Stimulated activated CD8-positive, alpha-beta memory T cell treated with anti-CD3 and anti-CD28 coated beads, Interleukin-7, amount 100 ng/mL, for 48 hours (primary cell): ENCODE measurements at places on chromosomes 1 and 21.

- no peak for DNase-seq
Observed at GRCh38 chr21:22743085-22743484, 1744.9 kb downstream of the NCAM2 start.

DNA sequence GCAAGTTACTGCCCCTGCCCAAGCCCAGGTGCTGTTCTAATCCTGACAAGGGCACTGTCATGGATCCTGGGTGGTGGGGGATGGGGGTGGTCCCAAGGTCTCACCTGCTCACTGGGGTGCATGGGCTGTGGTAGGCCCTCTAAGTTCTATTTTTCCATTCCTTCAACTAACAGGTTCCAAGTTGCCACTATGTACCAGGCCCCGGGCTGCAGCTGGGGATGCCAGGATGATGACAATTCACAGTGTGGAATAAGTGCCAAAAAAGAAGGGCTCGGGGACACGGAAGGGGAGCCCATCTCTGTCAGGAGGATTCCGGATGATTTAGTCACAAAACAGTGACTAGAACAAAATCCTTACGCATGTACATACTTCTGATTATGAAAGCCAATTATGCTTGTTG, 76.0 kb downstream of the STUM start:
- DNase-seq = no peak

DNA sequence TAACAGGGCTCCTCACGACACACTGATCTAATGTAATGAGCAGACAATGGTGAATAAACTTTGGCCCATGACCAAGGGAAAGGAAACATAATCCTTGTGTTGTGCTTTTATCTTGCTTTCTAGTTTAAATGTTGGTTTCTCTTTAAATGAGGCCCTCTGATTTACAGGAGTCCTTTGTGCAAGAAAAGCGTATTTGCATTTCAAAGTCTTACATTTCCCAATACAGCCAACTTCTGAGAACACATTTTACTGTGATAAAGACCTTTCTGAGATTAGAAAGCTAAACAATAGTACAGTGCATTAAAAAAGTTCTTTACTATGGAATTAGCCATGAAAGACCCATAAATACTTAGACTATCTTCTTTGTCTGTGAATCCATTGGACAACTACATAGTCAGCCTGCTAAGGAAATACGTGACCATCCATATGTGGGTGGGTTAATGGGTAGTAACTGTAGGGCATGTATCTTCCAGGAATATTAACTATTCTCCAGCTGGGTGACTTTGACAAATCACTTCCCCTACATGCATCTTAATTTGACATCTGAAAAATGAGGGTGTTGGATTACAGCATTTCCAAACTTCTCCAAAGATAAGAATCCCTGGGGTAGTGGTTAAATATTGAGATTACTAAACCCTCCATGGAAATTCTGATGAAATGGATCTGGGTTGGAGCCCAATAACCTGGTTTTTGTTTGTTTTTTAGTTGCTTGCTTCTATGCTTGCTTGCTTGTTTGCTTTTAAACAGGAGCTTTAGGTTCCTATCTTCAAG, 50.3 kb upstream of the USP1 start:
- DNase-seq = no peak

DNA sequence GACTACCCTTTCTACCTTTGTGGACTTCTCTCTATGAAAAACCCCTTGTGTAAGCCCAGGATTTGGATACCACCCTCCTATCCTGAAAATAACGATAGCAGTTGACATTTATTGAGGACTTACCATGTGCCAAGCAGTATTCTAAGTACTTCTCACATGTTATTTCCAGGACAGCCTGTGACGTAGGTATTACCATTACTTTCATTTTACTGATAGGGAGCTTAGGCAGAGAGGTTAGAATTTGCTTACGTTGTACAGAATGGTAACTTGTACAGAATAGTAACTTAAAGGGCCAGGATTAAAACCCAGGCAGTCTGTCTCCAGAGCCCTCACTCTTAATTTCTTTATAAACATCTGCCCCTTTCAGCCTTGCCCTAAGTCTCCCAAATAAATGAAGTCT, 138.3 kb downstream of the NTMT2 start:
- DNase-seq = no peak

GRCh38 chr1:34726861-34727260, 28.0 kb upstream of the GJB5 start:
- DNase-seq = no peak

DNA sequence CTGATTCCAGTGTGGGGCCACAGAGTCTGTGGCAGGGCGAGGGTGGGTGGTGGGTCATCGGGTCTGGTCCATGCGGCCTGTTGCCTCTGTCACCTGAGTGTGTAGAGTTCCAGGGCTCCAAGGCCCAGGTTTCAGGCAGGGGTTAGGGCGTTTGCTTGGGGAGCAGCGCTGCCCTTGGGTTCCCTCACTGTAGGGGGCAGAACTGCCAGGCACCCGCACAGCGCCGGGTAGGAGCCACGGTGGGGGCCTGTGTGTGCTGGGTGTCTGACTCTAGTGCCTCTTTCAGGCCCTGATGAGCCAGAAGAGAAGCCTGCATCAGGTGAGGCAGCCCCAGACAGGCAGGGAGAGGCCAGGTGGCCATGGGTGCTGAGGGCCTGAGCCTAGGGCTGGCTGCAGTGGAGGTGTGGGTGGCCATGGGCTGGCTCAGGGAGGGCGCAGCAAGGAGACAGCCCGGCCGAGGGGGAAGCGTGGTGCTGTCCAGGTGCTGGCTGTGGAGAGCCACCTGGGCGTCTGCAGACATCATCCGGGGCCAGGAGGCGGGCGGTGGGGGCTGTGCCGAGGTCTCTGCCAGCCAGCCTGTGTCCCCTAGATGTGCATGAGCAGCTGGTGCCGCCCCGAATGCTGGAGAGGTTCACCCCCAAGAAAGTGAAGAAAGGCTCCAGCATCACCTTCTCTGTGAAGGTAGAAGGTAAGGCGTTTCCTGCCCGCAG, 72.3 kb downstream of the TRIM11 start:
- DNase-seq = no peak

- no peak for DNase-seq
Observed at GRCh38 chr21:40616377-40616704, 230.6 kb downstream of the DSCAM start.

GRCh38 chr1:214989341-214989740, 93.2 kb upstream of the KCNK2 start:
- DNase-seq = no peak

GRCh38 chr1:167551362-167551761, 2.2 kb downstream of the CREG1 start:
- DNase-seq = no peak

GRCh38 chr1:202505356-202505755, 156.9 kb downstream of the PPP1R12B start:
- no peak for DNase-seq

GRCh38 chr1:153288634-153289275, 24.0 kb downstream of the PGLYRP3 start:
- DNase-seq = peak; percentile 5

DNA sequence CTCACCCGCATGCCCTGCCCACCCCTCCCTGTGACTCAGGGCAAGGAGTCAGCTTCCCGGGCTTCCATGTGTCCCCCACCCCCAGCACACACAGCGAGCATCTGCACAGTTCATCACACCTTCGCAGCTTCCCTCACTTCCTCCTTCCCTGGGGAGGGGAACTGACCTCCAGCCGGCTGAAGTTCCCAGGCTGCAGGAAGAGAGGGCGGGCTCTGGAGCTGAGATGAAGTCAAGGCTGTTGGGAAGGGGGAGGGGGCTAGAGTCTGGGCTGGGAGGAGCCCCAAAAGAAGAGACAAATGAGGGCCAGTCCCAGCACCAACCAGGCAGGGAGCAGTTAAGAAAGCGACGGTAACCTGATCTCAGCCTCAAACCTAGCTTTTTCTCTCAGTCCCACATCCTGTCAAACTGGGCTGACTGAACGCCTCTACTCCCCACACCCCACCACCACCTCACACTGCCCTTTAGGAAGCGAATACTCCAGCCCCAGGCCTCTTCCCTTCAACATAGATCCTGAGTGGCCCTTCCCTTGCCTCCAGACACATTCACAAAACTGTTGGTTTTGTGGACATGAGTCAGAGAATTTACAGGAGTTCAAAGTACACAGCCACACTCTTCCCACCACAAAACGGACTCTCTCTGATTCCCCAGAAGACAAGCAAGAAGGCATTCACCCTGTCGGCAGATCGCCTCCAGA, 1.8 kb downstream of the RHOC start:
- DNase-seq = no peak

- DNase-seq = peak; percentile 7
Observed at GRCh38 chr1:166489670-166490436, 323.1 kb upstream of the FAM78B start.

- DNase-seq = no peak
Observed at GRCh38 chr1:77783141-77783540, 3.7 kb downstream of the MIGA1 start.

GRCh38 chr21:46150491-46151121, 4.8 kb downstream of the FTCD start:
- no peak for DNase-seq

GRCh38 chr1:34640654-34641401, 114.0 kb upstream of the GJB5 start:
- DNase-seq = no peak

- no peak for DNase-seq
Observed at GRCh38 chr1:110070282-110070669, 196 bp downstream of the ALX3 start.

- DNase-seq = peak; percentile 32
Observed at GRCh38 chr1:230643908-230644307, 1.6 kb downstream of the COG2 start.

- DNase-seq = no peak
Observed at GRCh38 chr1:243497939-243498681, 242.3 kb downstream of the SDCCAG8 start.

- no peak for DNase-seq
Observed at GRCh38 chr1:116907351-116907750, 2.4 kb upstream of the PTGFRN start.

GRCh38 chr1:167209044-167209443, 11.6 kb upstream of the POU2F1 start:
- no peak for DNase-seq

GRCh38 chr1:31529999-31530684, 46.2 kb upstream of the TINAGL1 start:
- DNase-seq = no peak

DNA sequence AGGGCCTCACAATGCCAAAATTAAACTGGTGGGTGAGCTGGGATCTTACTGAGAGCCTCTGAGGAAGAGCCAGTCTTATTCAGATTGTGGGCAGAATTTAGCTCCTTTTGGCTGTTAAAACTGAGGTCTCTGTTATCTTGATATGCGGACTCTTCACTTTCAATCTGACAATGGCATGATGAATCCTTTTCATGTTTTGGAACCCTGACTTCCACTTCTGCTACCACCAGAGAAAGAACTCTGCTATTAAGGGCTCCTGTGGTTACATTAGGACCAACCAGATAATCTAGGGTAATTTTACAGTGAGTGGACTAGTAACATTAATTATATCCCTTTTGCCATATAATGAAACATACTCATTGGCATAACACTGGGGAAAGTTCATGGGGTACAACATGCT, 219.0 kb downstream of the LRRIQ3 start:
- DNase-seq = no peak

- DNase-seq = no peak
Observed at GRCh38 chr1:211577277-211577818, 1.6 kb downstream of the SLC30A1 start.

DNA sequence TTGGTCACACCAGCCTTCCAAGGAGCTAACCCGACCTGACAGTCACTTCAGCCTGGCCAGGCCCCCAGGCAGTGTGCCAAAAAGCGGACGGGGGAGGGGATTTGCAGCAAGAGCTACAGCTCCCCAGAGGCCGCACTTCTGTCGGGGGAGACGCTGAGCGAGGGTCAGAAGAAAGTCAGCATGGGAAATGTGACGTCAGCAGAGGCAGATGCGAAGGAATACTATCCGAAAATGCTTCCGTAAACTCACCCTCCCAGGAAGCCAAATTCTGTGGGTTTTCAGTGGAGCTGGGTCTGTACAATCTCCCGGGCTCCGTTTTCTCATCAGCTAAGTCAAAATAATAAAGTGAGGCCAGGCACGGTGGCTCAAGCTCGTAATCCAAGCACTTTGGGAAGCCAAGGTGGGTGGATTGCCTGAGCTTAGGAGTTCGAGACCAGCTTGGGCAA, 28.5 kb upstream of the ECE1 start:
- DNase-seq = no peak

DNA sequence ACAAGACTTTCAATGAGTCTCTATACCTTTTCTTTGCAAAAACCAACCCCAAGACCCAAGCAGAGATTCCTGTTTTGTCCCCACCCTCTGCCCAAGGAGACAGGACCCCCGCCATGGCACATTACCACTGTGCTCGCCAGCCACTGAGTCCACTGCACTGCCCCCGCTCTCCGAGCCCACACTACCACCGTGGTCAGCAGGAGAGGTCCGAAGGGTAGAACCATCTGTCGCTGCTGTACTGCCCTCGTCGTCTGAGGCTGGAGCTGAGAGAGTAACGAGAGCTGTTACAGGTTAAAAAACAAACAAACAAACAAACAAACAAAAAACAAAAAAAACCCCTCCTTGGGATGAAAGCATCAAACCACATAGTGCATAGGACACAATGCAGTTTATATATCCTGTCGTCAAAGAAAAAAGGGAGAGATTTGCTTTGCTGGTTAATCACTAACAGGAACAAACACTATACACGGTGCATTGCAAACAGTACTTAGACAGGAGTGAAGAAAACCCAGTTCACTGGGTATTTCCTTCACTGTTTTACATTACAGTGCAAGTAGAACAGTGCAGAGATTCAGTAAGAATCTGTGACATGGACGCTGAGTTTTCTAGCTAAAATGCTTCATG, 71.0 kb downstream of the UBR4 start:
- DNase-seq = no peak

DNA sequence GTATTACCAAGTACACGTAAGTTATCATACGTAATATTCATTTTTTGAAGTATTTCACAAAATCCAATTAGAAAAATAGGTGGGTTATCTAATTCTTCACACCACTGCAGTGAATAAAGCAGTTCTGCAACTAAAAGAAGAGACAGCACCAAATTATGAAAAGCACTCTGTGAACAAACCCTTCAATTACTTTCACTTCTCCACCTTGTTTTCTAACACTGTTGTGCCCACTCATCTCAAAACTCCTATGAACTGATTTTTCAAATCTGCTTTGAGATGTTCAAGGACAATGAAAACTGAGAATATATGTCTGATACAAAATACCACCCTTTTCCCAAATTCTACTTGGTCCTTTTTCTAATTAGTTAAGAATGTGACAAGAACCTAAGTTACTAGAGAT, 39.4 kb downstream of the LTN1 start:
- no peak for DNase-seq

- no peak for DNase-seq
Observed at GRCh38 chr21:41673596-41674335, 93.1 kb downstream of the RIPK4 start.

DNA sequence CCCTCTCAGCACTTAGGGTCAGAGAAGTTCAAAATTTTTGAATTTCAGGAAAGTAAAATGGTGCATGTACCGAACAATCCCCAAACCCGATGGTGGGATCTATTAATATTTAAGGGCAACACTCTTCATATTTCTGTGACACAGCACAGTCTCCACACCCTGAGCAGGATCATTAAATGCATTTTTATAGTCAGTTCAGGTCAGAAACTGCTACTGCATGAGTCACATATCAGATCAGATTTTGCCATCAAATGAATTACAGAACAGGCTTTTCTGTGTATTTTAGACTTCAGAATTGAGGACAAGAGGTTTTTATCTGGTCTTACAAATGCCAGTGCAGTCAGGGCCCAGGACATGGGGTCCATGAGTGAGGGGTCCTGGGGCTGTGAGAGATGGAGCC, 79.2 kb downstream of the RIPK4 start:
- no peak for DNase-seq

- DNase-seq = no peak
Observed at GRCh38 chr1:198295225-198295624, 138.4 kb downstream of the NEK7 start.

GRCh38 chr1:99849744-99850458, at the start of gene AGL:
Gene AGL (plus strand): TSS chr1:99850361. CDS start chr1:99851043, 682 bp downstream.
- peak; percentile 79 for DNase-seq
